Chondrocyte (in vitro differentiated cells): ENCODE measurements at places on chromosomes 1 and 21. TPM values are rescaled to one million over a fixed set of nuclear protein-coding genes. Genes with fewer than 3 reads are reported as not detected.

GRCh38 chr1:55156093-55156492, 59.1 kb downstream of the USP24 start:
- DNase-seq, result no peak

Gene ARTN
- 0.50 to 1.6 TPM (median 0.69 TPM) in 3 replicates for total RNA-seq

Gene CZIB
- 39.7 to 49.3 TPM (median 41.6 TPM) in 3 replicates for total RNA-seq

- no peak for DNase-seq
These were observed 32.9 kb downstream of the RASAL2 start for GRCh38 chr1:178126741-178127185.

- DNase-seq, result no peak
These were observed 5.9 kb upstream of the VCAM1 start for GRCh38 chr1:100713626-100714025.

DNA sequence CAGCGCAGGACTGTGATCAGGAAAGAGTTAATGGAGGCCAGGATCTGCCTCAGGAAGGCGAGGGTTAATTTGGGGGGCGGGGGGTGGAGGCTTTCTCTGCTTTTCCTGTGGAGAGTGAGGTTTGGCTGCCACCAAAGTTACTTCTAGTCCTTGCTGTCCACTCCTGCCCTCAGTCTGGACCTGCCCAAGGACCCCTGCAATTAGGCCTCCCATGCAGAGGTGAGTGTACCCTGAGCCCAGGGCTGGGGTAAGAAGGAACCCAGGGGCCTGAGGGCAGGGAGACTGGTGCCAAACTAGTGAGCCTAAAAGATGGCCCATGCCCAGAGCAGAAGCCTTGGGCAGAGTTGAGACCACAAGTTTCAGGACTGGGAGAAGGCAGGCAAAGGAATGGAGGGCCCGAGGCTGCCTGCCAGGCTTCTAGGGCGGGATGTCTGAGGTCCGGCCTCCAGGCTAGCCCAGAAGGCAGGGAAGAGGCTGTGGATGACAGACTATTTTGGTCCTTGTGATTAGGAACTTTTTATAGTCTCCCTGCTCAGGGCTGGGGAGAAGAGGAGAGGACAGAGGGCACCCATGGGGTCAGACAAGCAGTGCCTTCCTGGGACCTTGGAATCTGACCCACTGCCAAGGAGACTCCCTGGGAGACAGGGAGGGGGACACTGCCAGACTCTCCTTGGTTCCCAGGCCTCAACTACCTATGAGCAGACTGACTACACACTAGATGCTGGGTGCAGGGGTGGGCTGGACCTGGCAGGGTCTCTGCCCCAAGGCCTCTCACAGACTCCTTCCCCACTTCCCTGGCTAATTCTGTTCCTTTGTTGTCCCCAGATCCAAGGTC, at the start of gene FAM110D:
Gene FAM110D, plus strand, starts transcription at position 172 of the 835 bp plus-strand sequence. CDS start 2,213 bp downstream, outside the sequence.
- peak; percentile 41 for DNase-seq

DNA sequence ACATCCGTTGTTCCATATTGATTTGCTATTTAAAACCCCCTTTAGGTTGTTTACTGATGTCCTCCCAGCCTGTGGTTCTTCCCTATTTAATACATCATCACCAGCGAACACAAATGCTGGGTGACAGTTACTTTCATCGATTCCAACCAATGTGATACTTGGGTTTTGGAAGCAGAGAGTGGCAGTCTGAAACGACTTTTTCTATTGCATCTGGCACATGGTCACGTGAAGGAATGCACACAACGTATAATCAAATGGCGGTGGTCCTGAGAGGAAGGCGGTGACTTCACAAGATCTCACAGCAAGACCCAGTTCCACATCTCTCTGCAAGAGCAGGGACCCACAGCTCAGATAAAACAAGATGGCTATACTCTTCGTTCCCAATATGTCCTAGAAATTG, 213.9 kb downstream of the DSCAM start:
- no peak for DNase-seq
